Hematopoietic multipotent progenitor cell treated with erythropoietin and hydrocortisone succinate and interleukin-3 and kit ligand, for 17 days (in vitro differentiated cells): ENCODE measurements at places on chromosomes 12 and 14.

GRCh38 chr14:28536889-28537288 is 229.7 kb upstream of the FOXG1 start:
- DNase-seq: no peak

DNA sequence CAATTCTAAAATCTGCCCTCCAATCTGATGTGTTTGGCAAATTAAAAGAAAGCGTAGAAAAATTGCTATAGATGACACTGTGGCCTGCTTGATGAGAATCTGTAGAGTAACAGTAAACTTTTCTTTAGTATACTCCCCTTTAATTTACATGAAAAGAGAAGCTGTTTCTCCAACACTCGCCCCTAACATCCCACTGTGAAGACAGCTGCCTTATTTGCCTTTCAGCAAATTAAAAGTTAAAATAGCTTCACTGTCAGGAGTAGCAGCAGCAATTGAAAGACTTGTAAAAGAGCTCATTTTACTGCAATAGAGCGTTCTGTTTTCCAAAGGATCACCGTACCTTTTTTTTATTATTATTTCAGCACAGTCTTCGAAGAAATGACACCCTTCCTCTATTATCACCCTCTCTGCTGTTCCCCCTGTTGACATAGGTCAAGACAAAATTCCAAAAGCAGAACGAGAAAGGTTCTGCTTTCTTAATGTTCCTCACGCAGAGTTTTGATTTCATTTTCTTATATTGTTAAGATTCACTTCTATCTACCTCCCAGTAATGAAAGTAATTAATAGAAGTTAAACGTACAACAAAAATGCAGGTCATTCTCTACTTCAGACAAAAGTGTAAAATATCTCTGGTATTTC is 153.5 kb upstream of the USP15 start:
- no peak for DNase-seq

GRCh38 chr12:123089631-123090353 is 61.1 kb downstream of the PITPNM2 start:
- DNase-seq: no peak

GRCh38 chr12:77940567-77940966 is 109.9 kb downstream of the NAV3 start:
- DNase-seq: no peak

DNA sequence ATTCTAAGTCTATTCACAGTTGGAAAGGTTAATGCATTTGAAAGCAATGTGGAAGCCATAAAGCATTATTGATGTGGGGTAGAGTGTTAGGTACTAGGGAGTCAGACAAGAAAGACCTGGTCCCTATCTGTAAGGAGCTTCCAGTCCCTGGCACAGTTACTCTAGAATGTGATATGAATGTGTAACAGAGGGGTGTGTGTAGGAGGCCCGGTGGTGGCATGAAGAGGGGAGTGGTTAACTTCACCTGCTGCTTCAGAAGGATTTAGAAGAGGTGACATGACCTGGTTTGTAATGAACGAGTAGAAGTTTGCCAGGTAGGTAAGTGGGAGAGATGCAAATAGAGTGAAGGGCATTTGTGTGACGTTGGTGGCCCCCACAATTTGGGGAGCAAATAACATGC is 15.1 kb upstream of the GALNT6 start:
- no peak for DNase-seq

- no peak for DNase-seq
Observed at GRCh38 chr12:1644534-1645438, 15.8 kb downstream of the WNT5B start.

DNA sequence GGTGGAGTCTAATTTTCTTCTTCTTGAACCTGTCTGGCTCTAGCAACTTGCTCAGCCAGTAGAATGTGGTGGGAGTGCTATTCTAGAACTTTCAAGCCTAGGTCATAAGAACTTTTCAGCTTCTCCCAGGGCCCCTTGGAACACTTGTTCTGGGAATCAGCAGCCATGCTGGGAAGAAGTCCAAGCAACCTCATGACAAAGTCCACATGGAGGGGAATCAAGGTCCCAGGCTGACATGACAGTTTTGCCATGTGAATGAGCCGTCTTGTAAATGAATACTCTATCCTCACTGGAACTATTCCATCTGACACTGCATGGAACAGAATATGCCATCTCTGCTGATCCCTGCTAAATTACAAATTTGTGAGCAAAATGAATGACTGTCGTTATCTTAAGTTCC is 214.2 kb upstream of the TBX3 start:
- DNase-seq: no peak

DNA sequence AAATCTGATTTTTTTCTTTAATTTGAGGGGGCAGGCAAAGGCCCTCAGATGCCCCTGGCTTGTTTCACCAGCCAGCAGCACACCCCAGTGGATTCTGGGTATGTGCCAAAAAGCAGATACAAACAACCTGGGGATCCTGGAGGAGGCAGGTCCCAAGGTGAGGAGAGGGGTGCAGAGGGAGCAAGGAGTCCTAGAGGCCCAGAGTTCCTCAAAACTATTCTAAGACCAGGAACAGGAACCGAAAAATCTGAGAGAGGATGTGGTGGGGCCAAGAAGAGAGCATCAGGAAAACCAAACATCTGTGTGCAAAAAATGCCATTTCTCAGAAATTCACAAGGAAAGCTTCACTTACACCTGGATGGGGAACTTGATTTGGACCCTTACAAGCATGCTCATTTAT is 8.2 kb downstream of the KCNA5 start:
- no peak for DNase-seq

GRCh38 chr12:24138041-24138440 is 188.6 kb upstream of the SOX5 start:
- DNase-seq: no peak

DNA sequence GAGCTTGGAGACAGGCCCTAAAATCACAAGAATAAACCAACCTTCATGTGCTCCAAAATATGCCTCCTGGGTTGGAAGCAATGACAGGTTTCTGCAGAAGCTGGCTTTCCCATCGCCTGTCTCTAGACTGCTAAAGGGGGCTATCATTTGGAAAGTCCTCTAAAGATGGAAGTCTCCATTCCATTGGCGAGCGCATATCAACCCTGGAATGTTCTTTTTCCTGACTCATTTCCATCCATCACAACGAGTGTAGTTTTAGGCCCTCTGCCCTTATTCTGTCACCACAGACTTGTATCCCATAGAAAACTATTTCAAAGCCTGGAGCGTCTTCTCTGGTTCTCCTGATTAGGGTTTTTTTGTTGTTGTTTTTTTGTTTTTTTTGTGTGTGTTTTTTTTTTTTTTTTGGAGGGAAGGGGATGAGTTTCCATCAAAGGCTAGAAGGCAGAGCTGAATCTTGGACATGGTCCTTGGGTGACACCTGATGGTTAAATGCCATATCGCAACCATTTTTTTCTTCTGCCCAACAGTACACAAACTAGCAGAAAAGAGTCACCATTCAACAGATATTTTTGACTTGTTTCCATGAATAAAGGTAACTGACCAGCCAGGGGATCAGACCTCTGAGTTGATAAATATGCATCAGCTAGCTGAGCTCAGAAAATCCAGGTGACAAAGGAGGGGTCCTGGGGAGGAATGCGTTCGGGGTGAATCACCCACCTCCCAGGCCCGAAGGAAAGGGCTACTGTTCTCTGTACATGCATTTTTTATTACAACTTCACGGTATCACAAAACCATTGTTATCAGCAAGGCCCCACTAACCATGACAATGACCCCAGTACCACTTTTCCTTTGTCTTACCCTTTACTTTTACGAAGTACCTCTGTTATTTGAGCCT is 40.5 kb downstream of the KCNA5 start:
- peak; percentile 5 for DNase-seq

GRCh38 chr14:59306775-59307174 is 118.3 kb downstream of the DAAM1 start:
- DNase-seq: no peak

DNA sequence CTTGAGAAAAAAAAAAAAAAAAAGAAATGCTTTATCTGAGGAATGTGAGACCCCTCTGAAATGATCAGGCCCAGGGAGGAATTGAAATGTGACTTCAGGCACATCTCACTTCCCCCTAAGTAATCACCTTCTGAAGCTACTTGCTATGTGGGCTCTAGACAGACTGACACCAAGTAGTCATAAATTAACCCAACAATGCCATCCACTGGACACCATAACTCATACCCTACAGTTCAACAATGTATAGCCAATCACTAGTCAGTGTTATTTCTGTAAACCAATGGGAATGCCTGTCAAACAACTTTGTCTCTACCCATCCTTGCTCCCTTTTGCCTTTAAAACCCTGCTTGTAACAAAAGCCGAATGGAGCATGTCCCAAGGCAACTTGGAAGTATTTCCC is 182.7 kb upstream of the TMPO start:
- no peak for DNase-seq

DNA sequence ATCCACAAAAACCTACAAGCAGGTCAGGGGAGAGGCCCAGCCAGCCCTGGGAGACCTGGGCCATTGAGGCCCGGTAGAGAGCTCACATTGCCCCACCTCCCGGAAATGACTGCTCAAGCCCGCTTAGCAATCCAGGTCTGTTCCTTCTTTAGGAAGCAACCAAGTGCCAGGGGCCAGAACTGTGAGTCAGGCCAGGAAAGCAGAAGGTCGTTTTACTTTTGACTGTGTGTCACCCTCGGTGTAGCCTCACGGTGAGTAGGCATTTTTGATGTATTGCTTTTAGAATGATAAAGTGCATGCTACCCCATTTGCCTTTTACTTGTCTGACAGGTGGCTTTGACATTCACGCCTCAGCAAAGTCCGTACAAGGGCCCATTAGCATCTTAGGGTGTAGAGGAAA is 25.4 kb upstream of the PWP1 start:
- no peak for DNase-seq

- no peak for DNase-seq
Observed at GRCh38 chr12:66024949-66025348, 105.6 kb downstream of the LLPH start.

- DNase-seq: no peak
Observed at GRCh38 chr12:131892711-131893604, 1.5 kb upstream of the ULK1 start.

GRCh38 chr14:21197418-21198205 is 41.7 kb upstream of the OR5AU1 start:
- no peak for DNase-seq

DNA sequence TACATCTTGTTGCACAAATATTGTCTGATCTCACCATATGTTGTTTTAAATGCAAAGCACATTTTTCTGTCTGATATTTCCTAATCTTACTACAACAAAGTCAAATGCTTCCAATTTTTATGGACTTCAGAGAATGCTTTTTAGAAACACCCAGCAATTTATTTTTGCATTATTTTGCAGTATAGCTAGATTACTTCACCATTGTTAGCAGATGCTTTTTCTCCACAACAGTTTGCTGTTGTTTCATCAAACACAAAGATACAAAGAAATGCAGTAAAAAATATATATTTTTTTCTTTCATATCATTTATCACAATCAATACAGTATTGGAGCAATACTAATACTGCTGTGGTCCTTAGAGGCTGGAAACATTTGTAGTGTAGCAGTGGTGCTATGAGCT is 674.4 kb downstream of the TMTC2 start:
- DNase-seq: no peak
